ENCODE measurements at places on chromosomes 3 and 15. TPM values are rescaled to one million over a fixed set of nuclear protein-coding genes. Genes with fewer than 3 reads are reported as not detected.

Gene PBRM1
- 69.2 TPM for total RNA-seq

Gene C3orf49
- not detected for total RNA-seq

Gene TTLL13
- total RNA-seq = not detected

Gene CASR
- total RNA-seq = not detected

Measured in smooth muscle cell of the umbilical artery (primary cell).